ENCODE measurements at places on chromosomes 6 and 20.
A peak's percentile ranks its signal among the peaks of the same experiment; 100 is the strongest.

DNA sequence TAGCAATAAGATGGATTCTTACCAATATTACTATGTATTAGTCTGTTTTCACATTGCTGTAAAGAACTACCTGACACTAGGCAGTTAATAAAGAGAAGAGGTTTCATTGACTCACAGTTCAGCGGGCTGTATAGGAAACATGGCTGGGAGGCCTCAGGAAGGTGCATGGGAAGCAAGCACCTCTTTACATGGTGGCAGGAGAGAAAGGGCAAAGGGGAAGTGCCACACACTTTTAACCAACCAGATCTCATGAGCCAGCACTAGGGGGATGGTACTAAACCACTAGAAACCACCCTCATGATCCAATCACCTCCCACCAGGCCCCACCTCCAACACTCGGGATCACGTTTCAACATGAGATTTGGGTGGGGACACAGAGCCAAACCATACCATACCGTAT lies 40.7 kb upstream of the CCDC167 start:
- H3K4me3 ChIP-seq = no peak overlapping the region
- no peaks in the 10 kb centered on the region for H3K27me3 ChIP-seq
- H3K27ac ChIP-seq = no peak overlapping the region
- peaks cover 25% of the 10 kb centered on the region for H3K36me3 ChIP-seq
- no peak for DNase-seq

GRCh38 chr20:64130271-64130670 lies 22.9 kb upstream of the NPBWR2 start:
- no peaks in the 10 kb centered on the region for H3K36me3 ChIP-seq
- H3K4me3 ChIP-seq = no peak overlapping the region
- H3K27ac ChIP-seq = no peak overlapping the region
- peaks cover 29% of the 10 kb centered on the region for H3K27me3 ChIP-seq
- no peaks in the 10 kb centered on the region for H3K4me1 ChIP-seq

GRCh38 chr6:152386131-152386530 lies 251.0 kb downstream of the SYNE1 start:
- no peak overlapping the region for H3K27ac ChIP-seq
- no peak for DNase-seq
- H3K27me3 ChIP-seq = no peaks in the 10 kb centered on the region
- peaks cover 25% of the 10 kb centered on the region for H3K36me3 ChIP-seq

- H3K27me3 ChIP-seq = no peaks in the 10 kb centered on the region
- peak; percentile 33 for DNase-seq
- H3K4me1 ChIP-seq = peaks cover 47% of the 10 kb centered on the region
- peaks cover 52% of the 10 kb centered on the region for H3K36me3 ChIP-seq
Observed at GRCh38 chr20:63980317-63980805, 571 bp upstream of the PRPF6 start.

GRCh38 chr6:11738661-11739375 lies 39.8 kb downstream of the ADTRP start:
- H3K36me3 ChIP-seq = no peaks in the 10 kb centered on the region
- no peaks in the 10 kb centered on the region for H3K4me1 ChIP-seq
- H3K27ac ChIP-seq = no peak overlapping the region
- H3K27me3 ChIP-seq = peaks cover 18% of the 10 kb centered on the region
- DNase-seq = no peak
